ENCODE measurements at places on chromosomes 1 and 21.

DNA sequence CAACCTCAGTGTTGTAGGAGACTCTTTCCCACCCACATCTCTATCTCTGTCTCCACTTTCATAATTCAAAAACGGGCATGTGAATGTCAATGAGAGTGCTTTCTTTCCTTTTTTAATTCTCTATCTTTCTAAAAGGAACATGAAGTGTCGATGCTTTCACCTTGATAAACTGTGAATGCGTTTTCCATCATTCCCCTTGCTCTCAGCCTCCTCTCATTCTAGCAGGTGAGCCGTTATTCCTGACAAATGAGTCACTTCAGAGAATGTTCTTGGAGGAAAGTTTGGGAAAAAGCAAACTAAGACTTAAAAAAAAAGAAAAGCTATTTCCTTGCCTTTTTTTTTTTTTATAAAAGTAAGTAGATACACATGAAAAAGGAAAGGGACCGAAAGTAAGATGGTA is 226.0 kb upstream of the C1orf87 start:
- DNase-seq: no peak

GRCh38 chr1:157050836-157051235 is 5.3 kb upstream of the ARHGEF11 start:
- DNase-seq: no peak

DNA sequence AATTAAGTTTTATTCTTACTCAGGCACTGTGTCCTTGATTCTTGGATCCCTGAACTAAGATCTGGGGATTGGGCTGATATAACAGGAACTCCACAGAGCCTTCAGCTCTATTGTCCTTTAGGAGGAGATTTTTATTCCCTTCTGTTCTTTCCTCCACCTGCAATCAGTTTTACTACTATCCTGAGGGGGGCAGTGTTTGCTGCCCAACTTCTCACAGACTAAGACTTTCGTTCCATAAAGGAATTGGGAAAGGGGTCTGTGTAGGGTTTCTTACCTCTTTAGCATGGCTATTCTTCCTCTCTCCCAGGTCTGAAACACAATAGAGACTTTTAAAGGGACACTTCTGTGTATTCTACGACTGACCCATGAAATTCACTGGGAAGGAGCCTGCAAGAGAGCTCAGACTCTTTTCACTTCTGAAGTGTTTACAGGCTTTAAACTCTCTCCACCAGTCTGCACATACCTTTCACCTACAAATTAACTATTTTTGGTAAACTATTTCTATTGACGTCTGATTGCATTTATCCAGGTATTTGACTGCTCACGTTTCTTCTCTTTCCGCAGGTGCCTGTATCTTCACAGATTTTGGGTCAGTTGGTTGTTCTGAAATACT is 103.3 kb upstream of the DEPDC1 start:
- DNase-seq: no peak

GRCh38 chr1:220151454-220151853 is 57.5 kb downstream of the IARS2 start:
- no peak for DNase-seq

DNA sequence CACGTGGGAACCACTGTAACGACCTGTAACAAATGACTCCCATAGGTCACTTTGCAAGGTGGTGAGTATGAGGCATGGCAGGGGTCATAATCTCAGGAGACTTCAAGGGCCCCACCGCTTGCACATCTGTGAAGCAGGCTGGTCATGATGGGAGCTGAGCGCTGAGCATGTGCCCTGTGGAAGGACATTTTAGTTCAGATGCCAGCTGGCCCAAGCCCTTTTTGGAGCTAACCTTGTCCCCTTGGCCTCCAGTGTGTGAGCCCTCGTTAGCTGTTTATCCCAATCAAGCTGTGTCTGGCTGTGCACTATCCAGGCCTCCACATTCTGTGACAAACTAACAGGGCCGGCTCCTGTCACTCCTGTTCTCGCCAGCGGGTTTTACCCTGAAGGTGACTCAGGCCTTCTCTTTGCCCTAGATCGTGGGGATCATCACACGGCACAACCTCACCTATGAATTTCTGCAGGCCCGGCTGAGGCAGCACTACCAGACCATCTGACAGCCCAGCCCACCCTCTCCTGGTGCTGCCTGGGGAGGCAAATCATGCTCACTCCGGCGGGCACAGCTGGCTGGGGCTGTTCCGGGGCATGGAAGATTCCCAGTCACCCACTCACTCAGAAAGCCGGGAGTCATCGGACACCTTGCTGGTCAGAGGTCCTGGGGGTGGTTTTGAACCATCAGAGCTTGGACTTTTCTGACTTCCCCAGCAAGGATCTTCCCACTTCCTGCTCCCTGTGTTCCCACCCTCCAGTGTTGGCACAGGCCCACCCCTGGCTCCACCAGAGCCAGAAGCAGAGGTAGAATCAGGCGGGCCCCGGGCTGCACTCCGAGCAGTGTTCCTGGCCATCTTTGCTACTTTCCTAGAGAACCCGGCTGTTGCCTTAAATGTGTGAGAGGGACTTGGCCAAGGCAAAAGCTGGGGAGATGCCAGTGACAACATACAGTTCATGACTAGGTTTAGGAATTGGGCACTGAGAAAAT is 7.6 kb downstream of the NPPA start:
- DNase-seq: no peak

Measured in GDM1 (cell line).